ENCODE measurements at places on chromosomes 2 and 18.

GRCh38 chr2:128280158-128280871 lies 38.4 kb downstream of the HS6ST1 start:
- no peak for DNase-seq

DNA sequence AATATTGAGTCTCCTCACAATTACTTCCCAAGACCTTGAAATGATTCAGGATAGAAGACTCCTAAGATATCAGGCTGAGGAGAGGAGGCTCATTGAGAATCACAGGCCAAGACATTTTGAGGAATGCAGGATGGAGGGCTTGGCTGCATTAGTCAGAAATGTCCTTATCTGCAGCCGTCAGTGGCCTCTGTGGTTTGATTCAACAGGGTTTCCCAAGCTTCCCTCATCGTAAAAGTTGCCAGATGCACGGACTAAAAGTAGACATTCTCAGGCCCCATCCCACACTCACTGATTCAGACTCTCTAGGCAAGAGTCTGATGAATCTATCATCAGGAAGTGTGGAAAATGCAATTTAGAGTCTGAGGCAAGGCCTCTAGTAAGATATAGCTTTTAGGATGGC lies 34.0 kb upstream of the TMEM178A start:
- DNase-seq: no peak

- DNase-seq: no peak
These were observed 36.3 kb downstream of the IRS1 start for GRCh38 chr2:226763320-226763719.

DNA sequence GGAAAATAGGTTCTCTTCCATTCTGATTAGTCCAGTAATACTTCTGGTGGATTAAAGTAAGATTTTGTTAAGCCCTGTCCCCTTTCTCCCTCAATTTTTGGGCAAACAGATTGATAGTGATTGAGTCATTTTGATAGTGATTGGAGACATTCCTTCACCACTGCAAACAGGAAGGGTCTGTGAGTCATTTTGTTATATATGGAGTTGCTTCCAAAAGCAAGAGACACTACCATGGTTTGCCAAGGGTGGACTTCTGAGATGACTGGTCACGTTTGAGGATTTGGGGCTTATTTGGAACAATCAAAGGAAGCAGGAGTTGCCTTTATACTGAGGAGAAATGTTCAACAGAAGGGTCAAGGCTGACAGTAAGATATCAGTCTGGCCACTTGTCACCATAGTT lies 249.9 kb downstream of the PARD3B start:
- no peak for DNase-seq

DNA sequence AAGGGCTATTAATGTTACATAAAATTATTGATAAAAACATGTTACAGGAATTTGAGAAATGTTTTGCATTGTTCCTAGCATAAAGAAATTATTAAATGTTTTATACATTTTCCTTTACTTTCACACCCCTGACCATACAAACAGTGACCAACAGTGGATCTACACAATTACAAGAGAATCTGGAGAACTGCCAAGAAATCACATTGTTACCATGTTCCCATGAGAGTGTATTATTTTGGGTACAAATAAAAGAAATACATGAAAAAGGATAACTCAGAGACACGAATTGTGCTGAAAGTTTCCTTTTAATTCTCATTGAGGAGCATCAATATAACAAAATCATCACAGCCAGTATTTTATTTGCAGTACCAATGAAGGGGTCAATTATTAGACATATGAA lies 150.1 kb downstream of the WDPCP start:
- no peak for DNase-seq

DNA sequence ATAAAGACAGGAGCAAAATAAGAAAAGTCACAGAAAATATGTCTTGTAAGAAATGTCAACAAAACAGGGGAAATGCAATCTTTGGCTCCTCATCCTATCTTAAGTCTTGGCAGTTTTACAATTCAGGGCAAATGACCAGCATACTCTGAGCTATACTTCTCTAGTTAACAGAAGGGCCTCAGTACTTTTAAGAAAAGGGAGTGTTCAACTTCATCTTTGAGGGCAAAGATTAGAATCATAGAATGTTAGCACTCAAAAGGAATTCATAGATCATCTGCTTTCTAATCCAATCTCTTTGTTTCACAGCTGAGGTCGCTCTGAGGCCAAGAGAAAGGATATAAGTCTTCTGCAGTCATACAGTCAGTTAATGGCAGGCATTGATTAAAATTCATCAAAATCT lies 174.0 kb upstream of the NT5C1B start:
- no peak for DNase-seq

DNA sequence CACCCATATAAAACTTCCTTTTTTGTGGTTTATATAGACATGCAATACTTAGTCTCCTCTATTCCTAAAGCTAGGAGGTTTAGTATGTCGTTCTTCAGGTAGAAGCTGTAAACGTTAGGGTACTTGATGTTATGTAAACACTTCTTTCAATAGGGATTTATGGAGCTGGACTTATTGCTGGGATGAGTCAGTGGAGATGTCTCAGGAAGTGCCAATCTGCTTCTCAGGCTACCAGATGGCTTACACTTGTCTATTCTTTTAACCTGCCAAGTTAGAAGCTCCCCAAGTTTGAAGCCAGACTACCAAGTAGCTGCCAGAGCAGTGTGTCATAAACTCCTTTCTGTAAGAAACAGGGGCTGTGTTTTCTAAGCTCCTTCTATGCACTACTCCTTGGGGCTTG lies 756.5 kb upstream of the LRRTM1 start:
- no peak for DNase-seq

GRCh38 chr2:229686122-229686919 lies 28.0 kb downstream of the DNER start:
- DNase-seq: no peak

DNA sequence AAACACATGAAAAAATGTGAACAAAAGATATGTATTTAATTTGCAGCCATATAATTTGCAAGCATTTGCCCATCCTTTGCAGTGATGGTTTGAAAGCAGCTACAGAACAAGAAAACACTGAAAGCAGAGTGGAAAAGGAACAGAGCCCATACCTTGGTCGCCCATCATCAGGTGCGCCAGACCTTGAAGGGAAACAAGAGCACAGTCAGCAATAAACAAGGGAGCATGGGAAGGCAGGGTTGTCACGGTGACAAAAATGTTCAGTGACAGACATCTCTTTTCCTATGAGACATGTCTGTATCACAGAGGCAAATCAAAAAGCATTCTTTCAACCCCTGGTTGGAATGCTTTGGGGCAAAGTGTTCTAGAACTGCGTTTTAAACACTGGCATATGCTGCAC lies 109.4 kb downstream of the NRXN1 start:
- DNase-seq: no peak

GRCh38 chr18:22045221-22045918 lies 124.0 kb upstream of the GATA6 start:
- DNase-seq: no peak

- no peak for DNase-seq
These were observed 154.8 kb upstream of the FHL2 start for GRCh38 chr2:105553538-105554196.

- no peak for DNase-seq
These were observed 7.6 kb upstream of the METTL21A start for GRCh38 chr2:207632575-207633493.

GRCh38 chr2:169507698-169508097 lies 1.8 kb upstream of the KLHL41 start:
- DNase-seq: no peak

- no peak for DNase-seq
These were observed 303.8 kb downstream of the TDRD15 start for GRCh38 chr2:21427606-21428005.

DNA sequence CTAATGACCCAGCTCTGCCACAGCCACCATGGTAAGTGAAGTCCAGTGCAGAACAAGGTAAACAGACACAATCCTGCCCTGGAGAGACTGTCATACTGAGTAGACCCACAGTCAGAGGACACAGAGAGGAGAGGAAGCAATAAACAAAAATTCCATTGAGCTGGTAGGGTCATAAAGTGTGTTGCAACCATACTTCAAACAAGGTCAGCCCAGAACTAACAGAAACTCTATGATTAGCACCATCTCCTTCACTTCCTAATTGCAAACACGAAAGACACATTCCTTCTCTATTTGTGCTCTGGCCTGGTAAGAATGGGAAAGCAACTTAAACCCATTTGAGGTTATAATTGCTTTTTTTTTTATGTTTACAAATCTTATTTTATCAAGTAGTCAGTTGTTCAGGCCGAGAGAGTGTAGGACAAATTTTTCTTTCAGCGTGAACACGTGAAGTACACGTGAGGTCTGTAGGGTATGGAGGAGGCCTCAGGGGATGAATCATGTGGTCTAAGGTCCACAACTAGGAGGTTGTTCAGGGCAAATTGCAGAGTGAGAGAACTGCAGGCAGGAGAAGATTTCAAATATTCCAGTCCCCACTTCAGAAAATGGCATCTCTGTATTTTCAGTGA lies 71.4 kb upstream of the GLS start:
- no peak for DNase-seq

DNA sequence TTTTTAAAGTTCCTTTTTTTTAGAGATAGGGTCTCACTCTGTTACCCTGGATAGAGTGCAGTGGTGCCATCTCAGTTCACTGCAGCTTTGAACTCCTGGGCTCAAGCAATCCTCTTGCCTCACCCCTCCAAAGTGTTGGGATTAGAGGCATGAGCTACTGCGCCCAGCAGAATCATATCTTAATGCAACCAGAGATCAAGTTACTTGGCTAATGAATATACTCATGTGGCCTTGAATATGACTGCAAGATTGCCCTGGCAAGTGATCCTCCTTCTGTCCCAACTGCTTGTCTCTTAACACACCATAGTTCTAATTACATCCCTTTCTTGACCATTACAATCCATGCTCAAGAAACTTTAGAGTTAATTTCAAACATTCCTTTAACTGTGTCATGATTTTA lies 133.5 kb downstream of the SRBD1 start:
- DNase-seq: no peak

GRCh38 chr2:148967578-148967977 lies 70.9 kb upstream of the LYPD6B start:
- DNase-seq: no peak

DNA sequence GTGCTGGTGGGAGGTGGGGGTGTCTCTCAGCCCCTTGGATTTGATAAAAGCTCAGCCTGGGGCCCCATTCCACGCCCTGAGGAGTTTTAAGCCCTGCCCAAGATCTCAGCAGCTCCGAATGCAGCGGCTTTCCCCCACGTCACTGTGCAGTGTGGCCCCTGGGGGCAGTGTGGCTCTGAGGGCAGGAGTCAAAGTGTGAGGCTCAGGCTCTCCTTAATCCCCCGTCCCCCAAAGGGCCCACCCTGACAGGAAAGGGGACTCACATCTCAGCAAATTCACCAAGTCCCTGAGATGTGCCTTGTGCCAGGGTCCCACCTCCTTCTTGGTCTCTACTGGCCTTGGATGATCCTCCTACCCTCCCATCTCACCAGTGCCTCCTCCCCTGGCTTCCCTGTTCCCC lies 25.2 kb downstream of the NPPC start:
- DNase-seq: no peak

DNA sequence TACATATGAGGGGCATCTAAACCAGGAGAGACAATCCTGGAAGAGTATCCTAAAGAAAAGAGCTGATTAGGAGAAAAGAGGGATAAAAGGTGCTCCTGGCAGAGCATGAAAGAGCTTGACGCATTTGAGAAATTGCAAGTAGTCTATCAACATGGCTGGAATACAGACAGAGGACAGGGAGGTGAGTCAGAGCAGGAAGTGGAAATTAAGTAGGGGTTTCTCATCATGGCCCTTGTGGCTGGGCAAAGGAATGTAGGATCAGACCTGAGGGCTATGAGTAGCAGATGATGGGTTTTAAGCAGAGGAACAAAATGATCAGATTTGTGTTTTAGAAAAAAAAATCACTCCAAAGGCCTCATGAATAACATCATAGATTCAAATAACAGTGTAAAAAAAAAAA lies 49.2 kb upstream of the UGP2 start:
- DNase-seq: no peak

- DNase-seq: no peak
These were observed 53.4 kb downstream of the TCF4 start for GRCh38 chr18:55534547-55534946.

DNA sequence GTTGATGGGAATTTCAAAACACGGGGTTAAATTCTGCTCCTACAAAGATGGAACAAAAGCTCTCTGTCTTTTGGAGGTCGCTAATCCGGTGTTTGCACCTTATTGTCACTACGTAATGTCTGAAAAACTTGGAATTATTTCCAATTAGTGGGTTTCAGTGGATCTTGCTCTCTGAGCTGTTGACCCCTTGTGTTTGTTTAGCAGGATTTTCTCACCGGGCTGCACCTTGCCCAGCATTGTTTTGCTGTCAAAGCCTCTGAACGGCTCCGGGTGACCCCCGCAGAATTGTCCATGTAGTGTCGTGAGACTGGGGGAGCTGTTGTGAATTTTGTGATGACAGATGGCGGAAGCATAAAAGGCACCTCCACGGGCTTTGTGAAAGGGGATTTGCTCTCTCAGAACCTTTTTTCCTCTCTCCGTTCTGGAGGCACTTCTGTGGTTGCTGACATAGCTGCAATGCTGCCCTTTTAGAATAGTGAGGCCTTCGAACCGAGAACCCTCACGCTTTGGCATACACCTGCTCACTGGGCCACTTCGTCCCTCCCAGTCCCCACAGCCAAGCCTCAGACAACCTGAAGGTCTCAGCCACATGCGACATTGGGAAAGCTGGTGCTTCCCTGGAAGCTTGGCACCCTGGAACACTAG lies 129.4 kb downstream of the ACOXL start:
- DNase-seq: no peak

GRCh38 chr2:202169832-202170424 lies 68.5 kb downstream of the SUMO1 start:
- no peak for DNase-seq

DNA sequence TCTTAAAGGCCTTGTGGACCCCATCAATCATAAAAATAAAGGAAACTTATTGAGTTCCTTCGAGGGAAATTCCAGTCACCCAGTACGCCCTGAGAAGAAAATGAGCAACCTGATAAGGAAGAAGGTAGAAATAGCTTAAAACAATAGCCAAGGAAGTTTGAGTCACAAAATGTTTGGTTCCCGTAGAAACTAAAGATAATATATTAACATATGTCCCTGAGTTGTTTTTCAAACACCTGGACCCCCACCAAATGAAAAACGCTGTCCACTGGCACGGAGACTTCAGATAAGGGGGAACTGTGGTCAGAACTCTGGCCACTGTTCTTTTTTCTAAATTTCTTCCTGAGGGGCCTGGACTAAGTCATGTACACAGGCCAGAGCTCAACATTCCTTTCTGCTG lies 669.1 kb downstream of the ADCYAP1 start:
- DNase-seq: no peak

GRCh38 chr2:37623971-37624900 lies 47.2 kb downstream of the CDC42EP3 start:
- DNase-seq: peak; percentile 64
